ENCODE measurements at places on chromosomes 13 and 19.

DNA sequence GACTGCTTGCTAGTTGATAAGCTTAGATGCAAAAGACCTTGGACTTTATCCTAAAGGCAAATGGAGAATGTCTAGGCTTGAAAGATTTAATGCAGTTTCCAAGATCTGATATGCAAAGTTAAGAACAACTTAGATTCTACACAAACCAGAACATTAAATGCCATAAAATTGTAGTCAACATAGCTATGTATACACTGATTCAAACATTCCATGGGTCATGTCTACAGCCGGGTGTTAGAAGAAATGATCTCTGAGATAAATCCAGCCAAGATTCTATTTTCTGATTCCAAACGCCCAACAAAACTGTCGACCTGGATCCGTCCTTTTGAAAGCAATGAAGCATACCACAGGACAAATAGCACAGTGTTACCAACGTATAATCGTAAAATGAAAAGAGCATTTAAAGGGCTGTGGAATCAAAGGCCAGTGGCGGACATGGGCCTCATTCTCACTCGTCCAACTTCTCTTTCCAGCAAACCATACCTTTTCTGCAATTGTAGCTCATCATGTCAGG lies 52.7 kb downstream of the KCTD12 start:
- DNase-seq = no peak

DNA sequence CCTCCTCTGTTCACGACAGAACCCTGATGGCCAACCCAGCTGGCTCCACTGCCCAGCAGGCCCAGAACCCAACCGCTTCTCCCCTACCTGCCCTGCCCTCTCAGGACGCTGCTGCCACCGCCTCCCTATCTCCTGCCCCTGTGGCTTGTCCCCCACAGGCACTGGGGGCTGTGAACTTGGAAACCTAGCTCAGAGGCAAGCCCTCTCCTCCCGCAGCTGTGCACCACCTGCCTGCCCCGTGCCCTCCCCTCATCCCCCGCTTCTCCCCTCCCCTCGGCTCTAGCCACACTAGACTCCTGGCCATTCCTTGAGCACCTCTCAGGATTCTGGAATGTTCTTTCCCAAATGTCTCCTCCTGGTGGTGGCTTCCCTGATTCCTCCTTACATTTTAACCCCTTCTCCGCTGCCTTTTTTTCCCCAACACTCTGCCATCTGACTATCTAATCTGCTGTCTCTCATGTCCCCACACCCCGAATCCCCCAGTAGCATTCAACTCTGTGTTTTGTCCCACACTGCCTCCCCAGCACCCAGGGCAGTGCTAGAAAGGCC lies 6.7 kb downstream of the NANOS3 start:
- no peak for DNase-seq

DNA sequence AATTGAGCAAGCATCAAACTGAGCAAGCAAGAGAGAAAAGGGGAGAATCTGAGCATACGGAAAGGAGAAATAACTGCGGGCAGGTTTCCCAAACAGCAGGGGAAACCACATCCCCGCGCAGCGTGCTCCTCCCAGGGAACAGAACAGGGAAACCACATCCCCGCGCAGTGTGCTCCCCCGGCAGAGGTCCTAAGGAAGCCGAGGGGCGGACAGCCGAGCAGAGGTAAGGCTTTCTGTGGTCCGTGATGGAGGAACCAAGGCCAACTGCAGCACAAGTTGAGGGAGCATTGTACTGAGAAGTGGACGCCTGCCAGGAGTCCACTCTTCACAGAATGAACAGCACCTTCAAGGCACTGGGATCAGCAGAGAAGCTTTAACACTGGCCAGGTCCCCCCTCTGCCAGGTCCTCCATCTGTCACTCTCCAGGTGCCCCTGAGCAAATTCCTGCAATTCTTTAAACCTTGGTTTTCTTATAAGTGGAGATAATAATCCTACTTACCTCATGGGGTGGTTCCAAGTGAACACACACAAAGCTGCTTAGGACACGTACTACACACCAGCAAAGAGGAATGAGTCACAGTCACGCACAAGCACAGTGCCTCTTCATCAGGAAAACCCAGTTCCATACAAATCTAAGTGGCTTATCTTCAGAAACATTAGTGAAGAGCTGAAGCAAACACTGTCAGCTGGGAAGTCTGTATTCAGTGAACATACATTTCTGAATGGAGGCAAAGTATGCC lies 23.0 kb upstream of the LAMP1 start:
- DNase-seq = no peak

DNA sequence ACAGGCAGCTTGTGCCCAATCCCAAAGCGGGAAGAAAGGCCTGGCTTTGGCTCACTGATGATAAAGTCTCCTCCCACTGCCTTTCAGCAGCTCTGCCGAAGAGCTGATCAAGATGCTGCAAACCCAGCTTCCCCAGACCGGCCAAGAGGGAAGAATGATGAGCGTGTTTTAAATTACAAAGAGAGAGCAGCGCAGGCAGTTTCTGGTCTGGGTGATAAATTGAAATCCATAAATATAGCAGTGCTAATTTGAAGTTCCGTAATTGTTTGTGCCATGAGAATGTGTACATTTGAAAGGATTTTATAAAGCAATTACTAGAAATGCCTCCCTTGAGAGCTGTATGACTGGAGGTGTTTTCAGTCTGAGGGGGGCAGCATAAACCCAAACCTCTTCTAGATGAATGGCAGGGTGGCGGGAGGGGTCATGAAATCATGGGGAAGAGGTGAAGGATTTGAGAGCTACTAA lies 171.8 kb downstream of the STK24 start:
- no peak for DNase-seq

DNA sequence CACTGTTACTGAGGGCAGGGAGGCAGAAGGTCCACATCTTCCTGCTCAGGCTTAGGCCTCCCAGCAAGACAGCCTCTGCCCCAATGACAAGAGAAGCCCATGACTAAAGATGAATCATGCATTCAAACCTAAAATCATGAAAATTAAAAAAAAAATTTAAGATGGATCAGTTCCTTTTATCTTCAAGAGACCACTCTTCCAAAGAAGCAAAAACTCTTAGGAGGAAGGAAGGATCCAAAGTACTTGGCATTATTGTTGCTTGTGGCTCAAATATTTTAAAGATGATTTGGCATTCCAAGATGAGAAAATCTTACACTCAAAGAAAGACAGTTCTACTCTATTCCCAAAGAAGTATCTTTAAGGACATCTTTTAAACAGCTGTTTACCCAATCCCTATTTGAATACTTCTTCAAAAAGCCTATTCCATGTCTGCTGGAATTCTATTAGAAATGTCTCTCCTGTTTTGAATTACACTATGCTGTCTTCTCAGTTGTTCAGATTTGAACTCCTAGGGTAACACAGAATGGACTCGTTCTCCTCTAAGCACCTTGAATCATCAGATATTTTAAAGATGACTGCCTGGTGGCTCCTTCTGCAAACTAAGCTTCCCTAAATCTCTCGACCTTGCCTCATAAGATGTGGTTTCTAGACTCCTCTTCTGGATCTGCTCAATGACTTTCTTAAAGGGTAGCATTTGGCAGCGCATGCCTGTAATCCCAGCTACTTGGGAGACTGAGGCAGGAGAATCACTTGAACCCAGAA lies 7.0 kb downstream of the SERP2 start:
- DNase-seq = no peak

DNA sequence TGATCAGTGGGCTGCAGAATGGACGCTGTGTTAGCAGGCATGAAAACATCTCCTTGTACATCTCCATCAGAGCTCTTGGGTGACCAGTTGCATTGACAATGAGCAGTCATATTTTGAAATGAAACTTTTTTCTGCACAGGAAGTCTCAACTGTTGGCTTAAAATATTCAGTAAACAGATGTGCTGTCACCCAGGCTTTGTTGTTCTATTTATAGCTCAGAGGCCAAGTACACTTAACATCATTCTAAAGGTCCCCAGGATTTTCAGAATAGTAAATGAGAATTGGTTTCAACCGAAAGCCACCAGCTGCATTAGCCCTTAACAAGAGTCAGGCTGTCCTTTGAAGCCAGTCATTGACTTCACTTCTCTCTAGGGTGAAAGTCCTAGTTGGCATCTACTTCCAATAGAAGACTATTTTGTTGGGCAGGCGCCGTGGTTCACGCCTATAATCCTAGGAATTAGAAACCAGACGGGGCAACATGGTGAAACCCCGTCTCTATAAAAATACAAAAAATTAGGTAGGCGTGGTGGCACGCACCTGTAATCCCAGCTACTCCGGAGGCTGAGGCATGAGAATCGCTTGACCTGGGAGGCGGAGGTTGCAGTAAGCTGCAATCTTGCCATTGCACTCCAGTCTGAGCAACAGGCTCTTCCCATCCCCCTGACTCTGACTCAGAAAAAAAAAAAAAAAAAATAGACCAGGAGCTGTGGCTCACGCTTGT lies 7.9 kb upstream of the PDE4A start:
- DNase-seq = no peak

DNA sequence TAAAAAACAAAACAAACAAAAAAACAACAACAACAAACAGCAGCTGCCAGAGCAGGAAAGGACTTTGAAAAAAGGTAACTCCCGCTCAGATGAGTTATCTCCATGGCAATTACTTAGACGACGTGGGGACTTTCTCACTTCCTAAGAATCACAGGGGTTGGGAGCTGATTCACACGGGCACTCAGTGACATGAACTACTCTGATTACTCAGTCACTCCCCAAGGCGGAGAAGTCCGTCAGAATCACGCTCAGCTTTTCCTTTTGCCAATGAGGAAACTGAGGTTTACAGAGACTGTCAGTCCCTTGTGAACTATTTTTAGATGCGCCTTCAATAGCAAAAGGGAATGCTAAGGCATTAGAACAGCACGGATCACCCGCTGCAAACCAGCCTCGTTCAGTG lies 32.3 kb upstream of the MATK start:
- no peak for DNase-seq

DNA sequence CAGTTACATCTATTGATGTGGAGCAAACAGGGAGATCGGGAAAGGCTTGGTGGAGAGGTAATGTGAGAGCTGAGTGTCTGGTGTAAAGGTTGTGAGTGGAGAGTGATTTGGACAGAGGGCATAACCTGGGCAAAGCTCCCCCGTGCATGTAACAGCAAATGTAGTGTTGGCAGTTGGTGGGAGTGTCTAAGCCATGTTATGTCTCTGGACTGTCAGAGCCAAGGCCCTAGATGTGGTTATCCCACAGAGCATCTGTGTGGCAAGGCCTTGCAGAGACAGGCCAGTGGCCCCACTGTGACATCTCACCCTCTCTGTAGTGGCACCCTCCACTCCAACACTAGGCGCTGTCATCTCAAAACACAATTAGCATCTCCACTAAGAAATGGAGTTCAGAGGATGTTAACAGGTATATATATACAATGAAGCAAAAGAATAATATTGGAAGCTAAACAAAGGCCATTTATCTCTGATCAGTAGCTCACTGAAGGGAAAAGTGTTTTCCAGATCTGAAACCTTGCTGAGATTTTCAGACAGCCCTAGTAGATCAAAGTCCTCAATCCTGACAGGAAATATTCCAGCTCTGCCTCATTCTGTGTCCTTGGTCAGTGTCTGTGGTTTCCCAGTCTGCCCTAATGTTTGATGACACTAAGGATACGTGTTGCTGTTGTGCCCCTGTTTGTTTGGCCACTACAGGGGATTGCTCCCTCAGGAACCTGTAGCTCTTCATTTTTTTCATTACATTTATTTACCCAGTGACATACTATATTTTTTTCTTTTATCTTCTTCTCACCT lies 20.2 kb downstream of the POLR1D start:
- no peak for DNase-seq

- peak; percentile 24 for DNase-seq
Observed at GRCh38 chr19:54266133-54266532, 9.1 kb upstream of the LILRB5 start.

GRCh38 chr19:4018775-4019504 lies 11.4 kb downstream of the PIAS4 start:
- DNase-seq = no peak

DNA sequence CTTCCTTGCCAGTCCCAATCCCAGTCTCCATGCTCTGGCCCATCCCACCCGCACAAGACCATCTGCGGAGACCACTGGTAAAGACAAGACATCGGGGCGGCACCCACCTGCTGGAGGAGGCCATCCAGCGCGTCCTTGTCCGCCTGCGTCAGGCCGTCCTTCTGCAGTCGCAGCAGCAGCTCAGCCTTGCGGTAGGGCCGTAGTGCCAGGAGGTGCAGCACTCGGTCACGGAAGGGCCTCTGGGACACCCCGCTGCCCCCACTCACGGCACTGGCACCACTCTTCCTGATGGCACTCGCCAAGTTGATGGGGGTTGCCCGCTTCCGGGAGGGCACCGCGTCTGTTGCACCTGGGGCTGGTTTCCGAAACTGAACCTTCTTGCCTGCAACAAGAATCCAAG lies 23.5 kb upstream of the ISYNA1 start:
- DNase-seq = no peak

- DNase-seq = no peak
Observed at GRCh38 chr19:48818234-48818820, 7.5 kb upstream of the BCAT2 start.

GRCh38 chr13:98584668-98585397 lies 7.9 kb upstream of the STK24 start:
- DNase-seq = no peak

DNA sequence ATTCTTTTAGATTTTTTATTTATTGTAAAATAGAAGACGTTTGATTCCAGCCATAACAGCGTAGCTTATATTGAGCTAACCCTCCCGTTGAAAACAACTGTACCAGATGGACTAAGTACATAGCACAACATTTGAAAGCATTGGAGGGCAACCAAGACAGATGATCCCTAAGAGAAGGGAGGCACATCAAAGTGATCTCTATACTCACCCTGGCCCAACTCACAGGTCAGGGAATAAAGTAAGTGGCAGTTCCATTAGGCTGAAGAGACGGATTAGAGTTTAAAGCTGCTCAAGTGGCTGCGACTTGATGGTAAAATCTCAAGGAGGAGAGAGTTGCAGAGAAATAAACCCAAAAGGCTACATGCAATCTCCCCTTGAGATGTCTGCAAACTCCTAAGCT lies 65.1 kb upstream of the ITM2B start:
- DNase-seq = no peak

GRCh38 chr19:38394488-38394887 lies 6.0 kb downstream of the SPRED3 start:
- peak; percentile 56 for DNase-seq

GRCh38 chr13:45782327-45783045 lies 69.1 kb downstream of the SIAH3 start:
- no peak for DNase-seq

DNA sequence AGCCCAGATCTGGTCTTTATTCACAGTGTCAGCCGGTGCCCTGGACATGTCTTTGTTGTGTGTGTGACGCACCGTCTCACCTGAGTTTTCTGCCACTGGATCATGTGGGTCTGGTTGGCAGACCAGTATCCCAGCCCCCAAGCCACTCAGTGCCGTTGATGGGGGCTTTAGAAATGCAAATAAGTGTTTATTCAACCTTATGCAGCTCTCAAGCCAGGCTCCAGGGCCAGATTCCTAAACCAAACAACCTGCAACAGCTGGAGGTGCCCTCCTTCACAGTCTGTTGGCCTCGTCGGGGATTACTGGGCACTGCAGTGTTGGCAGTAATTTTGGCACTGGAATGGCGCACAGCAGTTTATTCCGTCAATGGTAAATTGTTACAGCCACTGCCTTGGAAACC lies 21.6 kb downstream of the FAM124A start:
- no peak for DNase-seq

GRCh38 chr19:55486971-55487923 lies 989 bp upstream of the SSC5D start:
- no peak for DNase-seq
